Activated CD4-positive, alpha-beta T cell treated with anti-CD3 and anti-CD28 coated beads for 4 hours (primary cell): ENCODE measurements at places on chromosomes 7 and 10.

GRCh38 chr7:22630069-22630468, 96.9 kb upstream of the IL6 start:
- no peak for DNase-seq

DNA sequence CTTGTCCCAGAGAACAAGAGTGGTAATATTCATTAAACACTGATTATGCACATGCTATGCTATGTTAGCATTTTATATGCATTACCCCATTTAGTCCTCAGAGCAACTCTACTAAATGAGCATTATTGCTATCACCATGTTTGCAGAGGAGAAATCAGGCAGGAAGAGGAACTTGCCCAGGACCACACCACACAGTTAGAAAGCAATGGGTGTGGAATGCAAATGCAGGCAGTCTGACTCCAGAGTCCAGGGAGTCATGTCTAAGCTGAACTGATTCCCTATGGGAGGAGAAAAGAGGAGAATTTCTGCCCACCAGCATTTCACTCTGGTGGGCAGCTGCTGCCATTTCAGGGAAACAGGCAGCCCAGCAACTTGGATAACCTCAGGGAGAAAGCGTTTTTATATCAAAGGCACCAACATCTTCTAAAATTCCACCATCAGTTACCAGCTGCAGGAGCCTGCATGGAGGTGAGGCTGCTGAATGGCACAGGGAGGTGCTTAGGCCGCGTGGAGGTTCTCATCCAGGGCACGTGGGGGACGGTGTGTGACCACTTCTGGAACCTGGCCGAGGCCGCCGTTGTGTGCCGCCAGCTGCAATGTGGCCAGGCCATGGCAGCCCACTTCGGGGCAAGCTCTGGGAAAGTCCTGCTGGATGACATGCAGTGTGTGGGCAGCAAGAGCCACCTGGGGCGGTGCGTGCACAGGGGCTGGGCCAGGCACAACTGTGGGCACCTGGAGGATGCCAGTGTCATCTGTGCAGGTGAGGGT, 68.2 kb upstream of the C10orf120 start:
- no peak for DNase-seq

GRCh38 chr10:5975641-5976473, 1.5 kb downstream of the IL15RA start:
- DNase-seq: peak; percentile 52

DNA sequence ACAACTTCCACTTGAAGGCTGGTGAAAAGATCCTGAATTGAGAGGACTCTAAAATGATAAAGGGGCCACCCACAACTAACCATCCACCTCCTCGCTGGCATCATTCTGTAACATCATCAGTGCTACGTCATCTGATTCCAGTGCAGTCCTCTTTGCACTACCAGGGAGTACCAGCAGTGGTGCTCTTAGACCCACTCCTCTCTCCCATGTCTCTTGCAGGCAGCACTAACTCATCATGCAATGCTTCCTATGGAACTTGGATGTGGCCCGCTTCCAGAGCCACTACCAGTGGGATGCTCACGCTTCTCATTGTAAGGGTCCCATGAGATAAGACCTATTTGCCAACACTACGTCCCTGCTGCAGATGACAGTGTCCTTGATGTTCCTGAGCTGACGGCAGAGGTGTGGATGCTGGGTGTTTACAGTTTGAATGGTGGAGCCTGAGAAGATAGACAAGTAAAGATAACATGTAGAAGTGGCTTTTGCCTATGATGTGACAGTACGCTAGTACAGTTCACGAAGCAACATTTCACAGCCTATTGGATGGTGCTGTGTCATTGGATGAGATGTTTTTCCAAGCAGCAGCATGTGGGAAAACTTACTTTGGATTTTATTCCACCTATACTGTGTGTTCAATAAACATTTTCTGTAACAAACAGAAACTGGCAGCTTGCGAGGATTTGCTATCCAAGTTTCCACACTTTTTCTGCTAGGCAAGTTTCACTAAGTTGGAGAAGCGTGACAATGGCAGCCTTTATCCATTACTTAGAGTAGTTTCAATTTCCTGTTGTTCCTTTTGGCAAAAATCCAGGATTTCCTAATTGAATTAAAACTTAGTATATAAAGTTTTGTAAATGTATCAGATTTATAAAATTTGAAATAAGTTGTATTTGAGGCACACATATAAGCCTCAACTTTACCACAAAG, 35.8 kb upstream of the COBL start:
- no peak for DNase-seq

GRCh38 chr7:55377162-55377817, 12.2 kb downstream of the LANCL2 start:
- no peak for DNase-seq

DNA sequence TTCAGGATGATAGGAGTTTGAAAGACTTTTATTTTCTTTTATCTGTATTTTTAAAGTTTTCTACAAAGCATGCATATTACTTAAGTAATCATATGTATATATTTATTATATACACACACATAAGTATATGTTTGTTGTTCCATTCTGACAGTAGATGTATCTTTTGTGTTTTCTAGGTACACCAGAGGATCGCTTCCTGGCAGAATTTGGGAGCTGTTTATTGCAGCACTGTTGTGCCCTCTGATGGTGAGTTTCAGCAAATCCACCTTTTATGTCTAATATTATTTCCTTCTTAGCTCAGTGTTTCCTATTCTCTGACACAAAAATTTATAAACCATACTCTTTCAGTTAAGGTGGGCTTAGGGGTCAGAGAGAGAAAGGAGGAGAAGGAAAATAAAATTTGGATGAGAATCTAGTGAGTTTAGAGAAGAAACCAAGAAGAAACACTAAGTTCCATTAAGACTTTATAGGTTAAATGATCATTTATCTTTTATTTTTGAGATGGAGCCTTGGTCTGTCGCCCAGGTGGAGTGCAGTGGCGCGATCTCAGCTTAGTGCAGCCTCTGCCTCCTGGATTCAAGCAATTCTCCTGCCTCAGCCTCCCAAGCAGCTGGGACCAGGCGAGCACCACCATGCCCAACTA, 59.2 kb upstream of the OIT3 start:
- peak; percentile 12 for DNase-seq

- no peak for DNase-seq
Observed at GRCh38 chr7:116148626-116149025, 61.7 kb upstream of the TES start.

- peak; percentile 63 for DNase-seq
Observed at GRCh38 chr7:74206589-74207120, 3.2 kb upstream of the LAT2 start.

- no peak for DNase-seq
Observed at GRCh38 chr10:131514454-131514853, 202.9 kb upstream of the TCERG1L start.

GRCh38 chr10:95176101-95176500, 17.9 kb upstream of the ACSM6 start:
- no peak for DNase-seq

DNA sequence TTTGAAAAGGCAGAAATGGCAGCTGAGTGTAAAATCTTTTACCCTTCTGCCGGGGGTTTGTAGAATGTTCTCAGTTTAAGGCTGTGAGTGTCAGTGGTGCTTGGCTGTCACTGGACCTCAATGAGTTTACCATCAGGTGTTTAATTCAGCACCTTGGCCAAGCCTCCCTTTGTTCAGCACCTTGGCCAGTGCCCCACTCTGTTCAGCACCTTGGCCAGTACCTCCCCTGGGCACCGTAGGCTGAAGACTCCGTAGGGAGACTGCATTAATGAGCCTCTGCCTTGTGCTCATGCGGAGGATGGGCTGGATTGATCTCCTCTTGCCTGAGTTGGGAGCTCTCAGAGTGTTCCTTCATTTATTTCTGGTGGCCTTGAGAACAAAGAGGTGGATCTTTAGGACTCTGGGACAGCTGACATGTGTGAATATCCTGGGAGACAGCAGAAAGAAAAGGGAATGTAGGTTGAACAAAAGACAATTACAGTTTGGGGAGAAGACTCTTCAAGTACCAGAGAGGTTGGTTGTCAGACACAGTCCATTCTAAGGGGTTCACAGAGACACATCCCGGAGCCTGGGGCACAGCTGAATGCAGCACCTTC, 1.6 kb downstream of the FAM24A start:
- peak; percentile 11 for DNase-seq

GRCh38 chr10:84097787-84098353, 41.4 kb upstream of the GHITM start:
- DNase-seq: no peak

DNA sequence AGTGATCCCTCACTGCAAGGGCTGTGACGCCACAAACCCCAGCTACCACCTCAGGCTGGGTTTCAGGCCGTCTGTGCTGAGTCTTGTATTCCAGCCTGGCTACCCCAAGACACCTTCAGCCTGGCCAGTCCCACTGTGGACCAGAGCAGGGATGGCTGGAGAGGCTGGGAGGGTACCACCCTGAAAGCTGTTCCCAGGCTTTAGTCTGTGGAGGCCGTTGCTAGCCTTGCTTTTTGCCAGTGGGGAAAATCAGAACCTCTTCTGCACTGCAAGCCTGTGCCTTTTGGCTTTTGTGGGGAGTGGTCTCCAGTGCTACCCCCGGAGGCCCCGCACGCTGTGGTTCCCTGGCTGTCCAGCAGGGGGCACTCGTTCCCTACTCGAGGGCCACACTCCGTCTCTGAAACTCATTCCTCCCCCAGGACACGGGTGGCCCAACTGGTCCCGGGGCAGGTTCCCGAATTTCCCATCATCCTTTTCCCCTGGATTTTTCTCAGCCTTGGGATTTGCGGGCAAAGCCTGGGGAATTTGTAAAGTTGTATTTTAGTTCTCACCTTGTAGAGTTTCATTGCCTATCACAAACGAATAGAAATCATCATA, 128.4 kb upstream of the BTBD16 start:
- no peak for DNase-seq

GRCh38 chr10:86647773-86648703, 6.3 kb upstream of the OPN4 start:
- DNase-seq: no peak

DNA sequence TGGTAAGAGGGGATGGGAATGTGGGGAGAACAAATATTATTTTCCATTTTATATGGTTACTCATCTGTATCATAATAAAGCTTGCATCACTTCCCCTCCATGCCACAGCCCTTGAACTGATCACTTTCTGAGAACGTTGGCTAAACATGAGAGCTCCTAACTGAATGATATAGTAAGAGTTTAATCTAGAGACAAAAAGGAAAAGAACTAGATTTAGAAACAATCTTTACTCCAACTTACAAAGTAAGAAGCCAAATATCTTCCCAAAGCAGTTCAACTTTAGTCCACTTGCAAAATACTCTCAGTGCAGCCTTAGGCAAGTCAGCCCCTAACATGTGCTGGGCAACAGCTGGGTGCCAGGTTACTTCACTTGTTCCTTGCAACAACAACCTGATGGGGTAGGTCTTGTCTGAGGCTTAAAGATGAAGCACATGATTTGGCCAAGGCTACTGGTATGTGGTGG, 20.3 kb downstream of the SMURF1 start:
- no peak for DNase-seq

DNA sequence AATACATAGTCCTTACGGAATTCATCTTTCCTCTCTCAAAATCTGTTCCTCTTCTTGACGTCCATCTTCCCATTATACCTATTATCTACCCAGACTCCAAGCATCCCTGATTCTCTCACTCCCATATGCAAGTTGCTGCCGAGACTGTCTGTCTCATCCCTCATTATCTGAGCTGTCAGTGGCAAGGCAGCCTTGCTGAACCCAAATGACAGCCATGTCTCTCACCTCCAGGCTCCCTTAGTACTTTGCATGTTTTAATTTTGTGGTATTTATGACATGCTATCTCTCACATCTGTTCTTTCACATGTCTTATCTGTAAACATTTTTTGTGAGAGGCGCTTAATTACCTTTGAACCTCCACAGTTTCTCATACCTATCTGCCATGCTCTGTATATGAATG, 54.4 kb upstream of the IFRD1 start:
- no peak for DNase-seq

GRCh38 chr7:139959718-139960117, 103.0 kb downstream of the PARP12 start:
- DNase-seq: no peak

- no peak for DNase-seq
Observed at GRCh38 chr7:75039166-75039565, 34.4 kb downstream of the RCC1L start.

DNA sequence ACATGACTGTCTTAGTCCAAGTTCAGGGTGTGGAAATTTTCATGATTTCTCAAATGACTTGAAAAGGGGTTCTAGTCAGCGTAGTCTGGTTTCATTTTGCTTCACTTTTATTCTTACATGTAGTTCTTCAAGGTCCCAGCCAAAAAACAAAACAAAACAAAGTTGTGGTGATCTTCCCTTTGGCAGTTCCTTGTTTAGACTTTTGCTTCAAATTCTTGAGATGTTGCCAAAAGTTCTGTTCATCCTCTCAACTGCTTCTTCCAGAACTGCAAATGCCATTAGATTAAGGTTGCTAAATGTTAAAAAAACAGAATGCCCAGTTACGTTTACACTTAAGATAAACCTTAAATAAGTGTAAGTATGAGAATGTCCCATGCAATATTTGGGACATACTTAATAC, 370.8 kb upstream of the LRRTM3 start:
- DNase-seq: no peak

- DNase-seq: no peak
Observed at GRCh38 chr7:74334030-74334429, 44.8 kb downstream of the CLIP2 start.

DNA sequence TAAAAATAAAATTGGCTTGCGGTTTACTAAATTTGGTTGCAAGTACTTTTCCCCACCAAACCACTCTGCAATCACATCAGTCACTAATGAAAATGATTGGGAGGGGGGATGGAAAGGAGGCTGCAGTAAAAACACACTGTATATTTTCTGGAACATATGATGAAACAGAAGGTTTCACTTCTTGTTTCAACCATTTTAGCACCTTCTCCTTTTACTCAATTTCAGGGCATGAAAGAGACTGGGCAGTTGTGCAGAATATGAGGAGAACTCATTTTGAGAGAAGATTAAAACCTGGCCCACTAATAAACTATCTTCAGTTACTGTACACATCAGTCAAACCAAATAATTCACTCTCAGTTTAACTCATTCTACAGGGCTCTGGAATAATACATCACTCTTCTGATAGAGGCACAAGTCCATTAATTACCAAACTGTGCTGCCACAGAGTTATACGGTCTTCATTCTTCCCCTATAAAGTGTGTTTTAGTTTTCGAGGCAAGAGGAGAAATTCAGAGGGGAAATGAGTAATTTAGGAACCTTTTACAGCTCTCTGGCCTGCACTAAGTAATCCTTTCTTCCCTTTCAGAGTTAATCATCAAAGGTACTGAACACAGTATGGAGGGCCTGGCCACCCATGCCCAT, 25.5 kb downstream of the JAZF1 start:
- DNase-seq: no peak

DNA sequence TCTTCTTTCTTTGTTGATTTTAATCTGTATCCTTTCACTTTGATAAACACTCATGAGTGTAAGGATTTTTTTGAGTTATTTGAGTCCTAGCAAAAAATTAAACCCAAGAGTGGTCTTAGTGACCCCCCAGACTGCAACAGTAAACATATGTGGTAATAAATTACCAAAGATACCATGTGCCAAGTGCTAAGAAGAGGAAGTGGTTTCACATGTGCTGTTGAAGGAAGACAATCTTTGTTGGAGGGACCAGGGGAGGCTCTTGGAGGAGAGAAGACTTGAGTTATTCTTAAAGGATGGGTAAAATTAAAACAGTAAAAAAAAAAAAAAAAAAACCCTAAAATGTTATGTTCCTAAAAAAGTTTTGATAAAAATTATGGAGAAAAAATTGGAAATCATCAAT, 150.2 kb downstream of the SEC23IP start:
- DNase-seq: no peak

GRCh38 chr10:79345241-79346011, 1.8 kb upstream of the PPIF start:
- no peak for DNase-seq

GRCh38 chr10:69007260-69007659, 18.7 kb downstream of the KIFBP start:
- no peak for DNase-seq
